ENCODE measurements at places on chromosomes 12 and 14.
A peak's percentile ranks its signal among the peaks of the same experiment; 100 is the strongest.

GRCh38 chr12:20513189-20513588 lies 144.9 kb downstream of the PDE3A start:
- DNase-seq: no peak

DNA sequence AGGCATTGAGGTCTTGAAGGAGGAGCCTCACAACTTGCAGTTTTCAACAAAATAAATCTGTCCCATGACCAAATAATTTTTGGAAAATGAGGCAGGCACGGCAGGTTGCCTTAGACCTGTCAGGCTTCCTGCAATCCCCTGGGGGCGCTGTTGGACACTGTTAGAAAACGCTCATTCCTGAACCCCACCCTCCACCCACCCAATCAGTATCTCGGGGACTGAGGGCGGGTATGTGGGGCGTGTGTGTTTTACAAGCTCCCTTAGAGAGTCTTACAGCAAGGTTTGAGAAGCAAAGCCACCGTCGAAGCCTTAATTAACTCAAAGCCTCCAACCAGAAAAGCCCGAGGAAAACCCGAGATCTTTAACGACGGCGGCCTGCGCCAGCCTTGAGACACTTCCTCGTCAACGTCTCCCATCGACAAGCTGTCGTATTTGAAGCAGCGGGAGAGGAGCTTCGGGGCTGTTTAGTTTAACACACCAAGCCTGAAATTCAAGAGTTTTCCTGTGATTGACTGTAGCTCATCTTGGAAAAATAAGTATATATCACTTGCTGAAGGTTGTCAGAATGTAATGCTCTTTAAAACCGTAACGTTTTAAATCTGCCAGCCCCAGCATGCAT lies 123.0 kb downstream of the GLT1D1 start:
- DNase-seq: no peak

DNA sequence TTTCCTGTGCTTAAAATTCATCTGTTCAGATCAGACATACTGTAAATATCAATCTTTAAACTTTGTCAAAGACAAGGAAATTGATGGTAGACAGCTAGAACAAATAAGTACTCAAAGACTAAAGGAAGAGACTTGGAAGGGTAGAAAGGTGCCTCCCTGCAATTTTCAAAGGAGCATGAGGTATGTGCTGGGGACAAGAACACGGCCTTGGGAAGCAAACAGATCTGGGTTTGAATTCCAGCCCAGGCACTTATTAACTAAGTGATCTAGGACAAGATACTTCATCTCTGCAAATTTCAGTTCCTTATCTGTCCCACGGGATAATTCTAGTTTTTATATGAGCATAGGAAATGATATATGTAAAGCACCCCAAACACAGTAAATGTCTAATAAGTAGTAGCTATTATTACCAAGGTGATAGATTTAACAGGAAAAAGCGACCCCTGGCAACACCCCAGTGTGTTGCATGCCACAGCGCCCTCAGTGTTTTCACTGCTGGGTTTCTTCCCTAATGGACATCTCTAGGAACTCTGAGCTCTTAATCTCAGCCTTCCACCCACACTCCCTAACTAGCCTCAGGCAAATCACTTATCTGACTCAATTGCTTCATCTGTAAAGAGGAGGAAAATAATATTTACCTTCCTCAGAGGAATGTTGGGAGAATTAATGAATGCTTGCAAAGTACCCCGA lies 44.7 kb upstream of the BMP4 start:
- DNase-seq: no peak

DNA sequence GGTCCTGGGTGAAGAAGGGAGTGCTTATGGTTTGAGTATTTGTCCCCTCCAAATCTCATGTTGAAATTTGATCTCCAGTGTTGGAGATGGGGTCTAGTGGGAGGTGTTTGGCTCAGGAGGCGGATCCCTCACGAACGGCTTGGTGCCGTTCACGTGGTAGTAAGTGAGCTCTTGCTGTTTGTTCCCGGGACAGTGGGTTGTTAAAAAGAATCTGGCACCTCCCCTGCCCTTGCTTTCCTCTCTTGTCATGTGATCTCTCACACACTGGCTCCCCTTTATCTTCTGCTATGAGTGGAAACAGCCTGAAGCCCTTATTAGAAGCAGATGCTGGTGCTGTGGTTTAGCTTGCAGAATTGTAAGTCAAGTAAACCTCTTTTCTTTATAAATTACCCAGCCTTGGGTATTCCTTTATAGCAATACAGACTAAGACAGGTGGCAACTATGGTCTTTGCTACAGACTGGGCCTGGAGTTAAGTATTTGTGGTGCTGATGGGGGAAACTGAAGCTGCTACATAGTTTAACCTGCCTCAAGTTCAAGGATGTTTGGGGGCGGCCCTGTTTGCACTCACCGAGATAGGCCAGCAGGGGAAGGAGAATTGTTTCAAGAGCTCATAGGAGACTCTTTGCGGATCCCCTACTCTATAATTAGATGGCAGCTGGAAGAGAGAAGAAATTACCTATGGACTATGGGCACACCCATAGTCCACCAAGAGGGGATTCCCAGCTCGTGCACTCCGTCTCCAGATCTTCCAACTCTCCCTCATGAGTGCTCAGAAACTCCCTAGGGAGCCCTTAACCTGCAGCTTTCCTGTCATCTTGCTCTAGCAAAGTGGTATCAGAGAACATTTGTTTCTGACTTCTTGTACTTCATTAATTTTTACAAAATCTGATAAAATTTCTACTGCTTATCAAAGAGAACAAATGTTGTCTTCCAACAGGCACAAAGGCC lies 164.6 kb downstream of the SLC15A5 start:
- peak; percentile 23 for DNase-seq

DNA sequence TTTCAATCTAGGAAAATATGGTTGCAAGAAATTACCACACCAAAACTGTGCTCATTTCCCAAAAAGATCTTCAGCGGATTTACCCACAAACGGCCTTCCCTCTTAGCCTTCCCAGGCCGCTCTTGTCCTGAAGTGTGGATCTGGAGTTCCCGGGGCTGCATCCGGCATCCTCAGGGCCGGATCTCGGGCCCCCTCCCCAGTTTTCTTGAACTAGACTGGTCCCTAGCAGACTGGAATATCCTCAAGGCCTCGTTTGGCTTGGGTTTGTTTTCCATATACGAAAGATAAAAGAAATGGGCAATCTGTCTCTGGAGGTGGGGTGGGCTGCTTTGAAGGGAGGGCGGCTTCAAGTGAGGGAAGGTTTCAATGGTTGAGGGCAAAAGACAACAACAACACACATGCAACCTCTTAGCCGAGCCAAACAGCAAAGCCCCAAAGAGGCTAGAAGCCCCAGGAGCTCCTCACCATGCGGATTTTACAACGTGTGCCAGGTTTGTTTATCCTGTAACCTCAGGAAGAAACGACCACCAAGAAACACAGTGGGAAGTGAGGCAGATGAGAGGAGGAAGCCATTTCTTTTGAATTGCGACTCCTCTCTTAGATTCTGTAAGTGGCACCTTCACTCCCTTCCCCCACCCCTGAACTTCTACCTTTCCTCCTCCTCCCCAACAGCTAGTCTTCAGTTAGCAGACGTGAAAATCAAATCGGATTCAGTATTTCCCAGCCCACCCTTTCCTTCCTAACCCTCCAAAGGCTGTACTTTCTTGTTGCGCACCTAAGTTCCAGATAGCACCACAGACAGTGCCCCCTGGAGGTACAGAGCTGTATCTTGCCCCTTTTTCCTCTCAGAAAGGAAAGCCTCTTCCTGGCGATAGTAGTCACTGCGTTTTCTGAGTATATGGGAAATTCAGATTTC lies 2.6 kb downstream of the MYF6 start:
- DNase-seq: no peak

DNA sequence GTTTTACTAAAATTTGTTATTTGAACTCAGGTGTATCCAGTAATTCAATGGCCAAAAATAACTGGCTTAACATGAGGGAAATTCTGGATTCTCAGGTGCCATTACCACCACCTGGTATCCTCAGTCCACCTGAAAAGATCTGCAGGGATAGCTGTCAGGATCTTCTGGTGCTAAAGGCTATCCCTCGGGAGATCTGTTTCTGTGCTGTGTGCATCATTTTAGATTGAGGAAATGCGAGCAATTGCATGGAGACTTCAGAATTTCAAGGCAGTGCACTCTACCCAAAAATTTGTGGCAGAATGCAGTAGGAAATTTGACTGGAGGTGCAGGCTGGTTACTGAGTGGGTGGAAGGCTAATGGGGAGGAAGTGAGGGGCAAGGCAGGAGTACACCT lies 26.4 kb downstream of the ZCCHC8 start:
- DNase-seq: no peak

DNA sequence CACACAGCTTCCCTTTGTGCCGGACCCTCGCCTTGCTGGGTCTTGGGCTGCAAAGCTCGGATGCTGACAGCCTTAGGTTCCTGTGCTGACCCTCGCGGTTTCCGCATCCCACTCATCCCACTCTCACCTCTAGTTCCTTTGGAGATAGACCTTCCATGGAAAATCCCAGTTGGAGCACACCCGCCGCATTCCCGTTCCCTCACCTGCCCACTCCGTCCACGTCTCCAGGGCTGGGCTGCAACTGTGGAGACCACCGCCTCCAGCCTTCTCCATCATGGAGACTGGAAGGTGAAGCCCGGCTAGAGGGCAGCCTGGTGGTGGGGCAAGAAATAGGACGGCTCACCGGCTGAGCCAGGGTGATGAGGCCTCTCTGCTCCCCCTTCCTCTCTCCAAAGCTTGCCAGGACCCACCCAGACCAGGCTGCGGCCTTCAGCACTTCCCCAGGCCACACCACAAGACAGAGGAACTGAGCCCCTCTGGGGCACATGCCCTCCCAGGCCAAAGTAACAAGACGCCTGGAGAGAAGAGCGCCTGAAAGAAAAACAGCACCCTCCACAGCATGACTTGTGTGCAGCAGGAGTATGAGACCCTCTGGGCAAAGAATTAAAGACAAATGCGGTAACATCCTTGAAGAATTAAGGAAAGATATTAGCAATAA lies 15.0 kb downstream of the TMEM121 start:
- DNase-seq: no peak

DNA sequence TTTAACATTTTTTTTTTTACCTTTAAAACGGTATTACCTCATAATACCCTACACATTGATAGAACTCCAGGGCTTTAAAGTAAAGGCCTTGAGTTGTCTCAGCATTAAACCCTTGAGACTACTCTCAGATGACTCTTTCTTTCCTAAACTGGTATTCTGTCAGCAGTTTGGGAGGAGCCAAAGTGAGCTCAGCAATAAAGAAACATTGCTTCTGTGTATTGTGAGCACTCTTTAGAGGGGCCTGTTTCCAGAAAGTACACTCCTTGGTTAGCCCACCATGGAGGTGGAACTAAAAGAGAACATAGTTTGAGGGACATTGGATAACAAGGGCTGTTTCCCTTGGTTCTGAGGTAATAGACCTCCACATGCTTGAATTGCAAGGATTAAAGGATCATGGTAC lies 20.4 kb downstream of the MAP3K12 start:
- no peak for DNase-seq

GRCh38 chr12:116773276-116773731 lies 35.2 kb downstream of the RNFT2 start:
- DNase-seq: no peak
